CD8-positive, alpha-beta memory T cell (primary cell): ENCODE measurements at places on chromosomes 4 and X.
A peak's percentile ranks its signal among the peaks of the same experiment; 100 is the strongest.

DNA sequence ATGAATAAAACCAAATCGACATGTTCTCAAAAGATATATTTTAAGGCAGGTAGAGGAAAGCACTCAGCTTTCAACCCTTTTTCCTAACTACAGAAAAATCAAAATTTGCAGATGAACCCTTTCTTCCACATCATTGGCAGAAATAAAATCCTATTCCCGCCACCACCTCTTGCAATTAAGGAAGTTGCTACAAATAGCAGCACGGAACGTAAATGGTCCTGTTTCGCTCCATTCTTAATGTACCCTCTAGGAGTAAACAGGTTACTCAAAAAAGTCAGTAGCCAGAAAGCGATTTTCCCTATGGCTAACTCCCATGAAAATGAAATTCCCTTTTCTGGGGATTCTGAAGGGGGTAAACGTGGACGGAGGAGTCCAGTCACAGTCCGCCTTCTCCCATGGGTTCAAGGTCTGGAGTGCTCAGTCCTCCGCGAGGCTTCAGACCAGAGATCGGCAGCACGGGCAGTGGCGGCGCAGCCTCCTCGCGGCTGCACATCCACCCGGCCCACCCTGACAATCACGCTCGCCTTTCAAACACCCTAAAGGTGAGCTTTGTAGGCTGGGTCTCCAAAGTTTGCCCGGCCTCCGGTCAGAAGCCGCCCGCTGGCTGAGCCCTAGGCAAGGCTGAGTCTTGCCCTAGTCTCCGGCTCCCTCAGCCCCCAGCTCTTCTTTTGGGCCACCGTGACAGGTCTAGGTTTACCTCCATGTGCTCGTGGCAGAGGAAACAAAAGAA lies 1.8 kb downstream of the ATP11C start:
- peak; percentile 28 for DNase-seq

DNA sequence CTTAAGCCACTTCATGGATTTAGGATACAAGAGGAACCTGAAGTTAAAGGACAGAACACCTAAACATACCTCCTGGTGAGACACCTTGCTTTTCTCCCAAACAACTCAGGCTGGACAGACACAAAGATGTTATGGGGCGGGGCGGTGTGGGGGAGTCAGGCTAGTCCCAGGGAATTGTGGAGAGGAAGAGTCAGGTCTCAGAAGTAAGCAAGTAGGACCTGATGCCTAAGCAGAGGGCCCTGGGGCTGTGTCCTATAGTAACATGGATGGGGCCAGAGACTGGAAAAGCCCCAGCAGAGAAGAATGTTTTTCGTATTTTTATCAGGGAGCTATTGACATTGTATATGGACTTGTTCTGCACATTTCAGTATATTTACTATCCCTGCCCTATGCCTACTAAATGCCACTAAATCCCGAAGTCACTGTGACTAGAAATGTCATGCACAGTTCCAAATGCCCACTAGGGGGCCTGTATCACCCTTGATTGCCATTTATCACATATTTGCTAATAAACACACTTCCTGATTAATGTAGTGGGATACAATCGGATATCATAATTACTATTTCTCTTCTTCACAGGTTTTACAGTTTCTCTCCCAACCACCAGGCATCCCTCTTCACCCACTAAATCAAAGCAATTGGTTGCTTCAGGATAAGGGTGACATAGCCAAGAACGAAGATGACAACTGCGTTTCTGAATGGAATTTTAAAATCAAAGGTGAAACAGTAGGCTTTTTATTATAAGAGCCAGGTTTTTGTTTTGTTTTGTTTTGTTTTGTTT lies 23.8 kb upstream of the ARHGAP10 start:
- peak; percentile 36 for DNase-seq

GRCh38 chr4:81965911-81966310 lies 407.9 kb downstream of the HNRNPD start:
- no peak for DNase-seq

DNA sequence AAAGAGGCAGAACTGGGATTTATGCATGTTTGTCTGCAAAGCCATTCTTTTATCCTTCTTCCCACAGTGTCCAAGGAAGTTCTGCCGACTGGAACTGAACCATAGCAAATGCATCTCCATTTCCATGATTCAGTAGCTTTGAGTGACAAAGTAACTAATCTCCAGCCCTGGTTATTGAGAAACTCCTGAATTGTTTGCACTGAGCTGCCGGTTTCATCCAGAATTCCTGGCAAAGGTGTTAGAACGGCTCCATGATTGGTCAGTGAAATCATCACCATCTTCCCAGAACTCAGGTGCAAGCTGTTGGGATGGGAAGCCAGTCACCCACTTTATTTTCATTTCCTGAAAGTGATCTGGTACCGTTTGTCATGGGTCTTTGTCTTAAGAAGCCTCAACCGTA lies 47.0 kb upstream of the SLC34A2 start:
- no peak for DNase-seq

DNA sequence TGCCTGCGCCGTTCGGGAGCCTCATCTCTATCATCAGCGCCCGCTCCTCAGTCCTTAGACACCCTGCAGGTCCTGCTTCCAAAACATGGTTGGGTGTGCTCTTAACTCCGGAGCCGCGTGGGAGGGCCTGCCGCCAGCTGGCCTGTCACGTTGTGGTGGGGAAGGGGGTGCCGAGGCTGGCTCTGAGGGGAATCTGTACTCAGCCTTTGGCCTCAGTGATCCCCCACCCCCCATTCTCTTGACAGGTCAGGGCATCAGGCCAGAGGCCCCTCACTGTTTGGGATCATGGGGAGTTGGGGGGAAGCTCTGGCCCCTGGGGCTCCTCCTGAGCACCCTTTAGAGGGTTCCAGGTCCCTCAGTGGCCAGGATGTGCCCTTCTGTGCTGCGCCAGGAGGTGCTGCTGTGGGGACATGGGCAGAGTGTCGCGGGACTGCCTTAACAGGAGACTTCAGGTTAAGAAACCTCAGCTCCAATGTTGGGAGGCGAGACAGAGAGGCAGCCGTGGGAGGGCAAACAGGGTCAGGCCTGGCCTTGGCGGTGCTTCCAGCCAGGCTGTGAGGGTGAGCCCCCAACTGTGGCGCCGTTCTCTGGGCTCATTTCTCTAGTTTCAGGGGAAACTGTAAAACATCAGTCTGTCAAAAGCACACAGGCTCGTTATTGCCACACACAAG lies 33.5 kb downstream of the TRMT44 start:
- DNase-seq: no peak

DNA sequence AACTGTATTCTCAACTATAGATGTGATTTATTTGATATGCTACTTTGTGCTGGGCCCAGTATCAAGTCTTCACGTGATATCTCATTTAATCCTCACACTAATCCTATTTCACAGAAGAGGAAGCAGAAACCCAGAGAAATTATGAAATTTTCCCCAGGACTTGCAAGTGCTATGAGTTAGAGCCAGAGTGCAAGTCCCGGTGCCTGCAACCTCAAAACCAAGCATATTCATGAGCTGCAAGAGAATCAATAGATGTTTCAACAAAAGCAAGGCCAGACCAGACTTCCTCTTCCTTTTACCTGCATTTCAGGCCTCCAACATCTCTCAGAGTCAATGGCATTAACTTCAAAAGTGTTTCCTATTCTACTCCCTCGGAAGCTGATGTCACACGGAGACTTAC lies 92.2 kb upstream of the GATB start:
- no peak for DNase-seq

DNA sequence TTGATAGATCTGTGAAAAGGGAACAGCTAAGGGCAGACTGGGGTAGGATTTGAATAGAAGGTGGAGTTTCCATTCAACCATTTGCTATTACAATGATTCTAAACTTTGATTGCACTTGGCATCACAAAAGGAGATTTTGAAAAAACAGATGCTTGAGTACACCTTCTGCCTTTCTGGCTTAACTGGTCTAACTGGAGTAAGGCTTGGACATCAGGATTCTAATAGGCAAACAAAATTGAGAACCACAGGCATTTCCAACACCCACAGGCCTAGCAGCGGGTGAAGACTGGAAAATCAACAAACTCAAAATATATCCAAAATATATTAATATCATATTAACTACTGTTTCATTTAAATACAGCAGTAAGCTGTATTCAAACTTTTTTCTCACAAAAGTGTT lies 1.9 kb upstream of the VEGFC start:
- DNase-seq: no peak

DNA sequence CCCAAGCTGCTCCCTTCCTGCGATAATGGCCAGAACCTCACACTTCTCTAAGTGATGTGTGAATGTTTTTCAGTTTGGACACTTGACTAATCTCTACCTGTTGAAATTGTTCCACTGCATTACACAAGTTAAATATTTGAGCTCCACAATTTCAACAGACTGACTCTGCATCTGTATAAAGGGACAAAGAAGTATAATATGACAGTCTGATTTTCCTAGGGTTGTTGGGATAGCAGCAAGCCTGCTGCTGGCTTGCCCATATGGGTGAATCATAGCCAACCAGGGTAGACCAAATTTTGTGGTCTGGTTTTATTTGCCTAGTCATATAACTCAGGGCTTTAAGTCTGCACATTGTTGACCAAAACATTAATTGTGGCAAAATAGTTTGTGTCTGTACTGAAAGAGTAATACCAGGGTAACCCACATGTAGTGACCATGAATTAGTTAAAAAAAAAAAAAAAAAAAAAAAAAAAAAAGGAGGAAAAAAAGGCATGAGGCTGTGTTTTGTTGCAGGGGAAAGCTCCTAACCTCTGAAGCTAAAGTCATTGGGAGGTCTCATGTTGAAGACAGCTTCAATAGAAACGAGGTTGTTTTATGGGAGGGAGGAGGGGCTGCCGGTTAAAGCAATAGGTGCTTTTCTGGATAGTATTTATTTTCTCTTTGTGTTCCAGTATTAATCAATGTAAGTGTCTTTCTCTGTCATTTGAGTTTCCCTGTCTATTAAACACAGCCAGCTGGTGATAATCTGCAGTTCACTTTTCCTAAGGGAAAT lies 534.2 kb downstream of the RAB28 start:
- no peak for DNase-seq

DNA sequence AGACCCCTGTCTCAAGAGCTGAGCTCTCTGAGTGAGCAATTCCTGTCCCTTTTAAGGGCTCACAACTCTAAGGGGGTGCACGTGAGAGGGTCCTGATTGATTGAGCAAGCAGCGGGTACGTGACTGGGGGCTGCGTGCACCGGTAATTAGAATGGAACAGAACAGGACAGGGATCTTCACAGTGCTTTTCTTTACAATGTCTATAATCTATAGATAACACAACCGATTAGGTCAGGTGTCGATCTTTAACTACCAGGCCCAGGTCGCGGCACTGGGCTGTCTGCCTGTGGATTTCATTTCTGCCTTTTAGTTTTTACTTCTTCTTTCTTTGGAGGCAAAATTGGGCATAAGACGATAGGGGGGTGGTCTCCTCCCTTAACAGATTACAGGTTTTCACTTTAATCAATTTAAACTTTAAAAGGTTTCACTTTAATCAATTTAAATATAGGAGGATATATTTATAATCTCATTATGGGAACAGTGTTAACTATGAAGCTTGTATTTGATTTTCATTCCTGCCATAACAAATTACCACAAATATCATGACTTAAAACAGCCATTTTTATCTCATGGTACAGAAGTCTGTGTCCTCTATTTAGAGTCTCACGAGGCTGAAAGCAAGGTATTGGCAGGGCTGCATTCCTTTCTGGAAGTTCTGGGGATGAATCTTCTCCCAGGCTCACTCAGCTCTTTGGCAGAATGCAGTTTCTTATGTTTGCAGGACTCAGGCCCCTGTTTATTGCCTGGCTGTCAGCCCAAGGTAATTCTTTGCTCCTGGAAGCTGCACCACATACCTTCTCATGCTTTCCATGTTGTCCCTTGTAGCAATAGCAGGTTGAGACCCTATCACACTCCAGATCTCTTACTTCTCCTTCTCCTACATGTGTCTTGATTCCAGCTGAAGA lies 5.2 kb downstream of the SPATA4 start:
- no peak for DNase-seq

GRCh38 chr4:3708103-3708510 lies 58.1 kb upstream of the ADRA2C start:
- no peak for DNase-seq

- no peak for DNase-seq
Measured at GRCh38 chrX:38365954-38366353, 13.6 kb downstream of the OTC start.

- DNase-seq: no peak
Measured at GRCh38 chr4:111572470-111572869, 572.8 kb upstream of the FAM241A start.

DNA sequence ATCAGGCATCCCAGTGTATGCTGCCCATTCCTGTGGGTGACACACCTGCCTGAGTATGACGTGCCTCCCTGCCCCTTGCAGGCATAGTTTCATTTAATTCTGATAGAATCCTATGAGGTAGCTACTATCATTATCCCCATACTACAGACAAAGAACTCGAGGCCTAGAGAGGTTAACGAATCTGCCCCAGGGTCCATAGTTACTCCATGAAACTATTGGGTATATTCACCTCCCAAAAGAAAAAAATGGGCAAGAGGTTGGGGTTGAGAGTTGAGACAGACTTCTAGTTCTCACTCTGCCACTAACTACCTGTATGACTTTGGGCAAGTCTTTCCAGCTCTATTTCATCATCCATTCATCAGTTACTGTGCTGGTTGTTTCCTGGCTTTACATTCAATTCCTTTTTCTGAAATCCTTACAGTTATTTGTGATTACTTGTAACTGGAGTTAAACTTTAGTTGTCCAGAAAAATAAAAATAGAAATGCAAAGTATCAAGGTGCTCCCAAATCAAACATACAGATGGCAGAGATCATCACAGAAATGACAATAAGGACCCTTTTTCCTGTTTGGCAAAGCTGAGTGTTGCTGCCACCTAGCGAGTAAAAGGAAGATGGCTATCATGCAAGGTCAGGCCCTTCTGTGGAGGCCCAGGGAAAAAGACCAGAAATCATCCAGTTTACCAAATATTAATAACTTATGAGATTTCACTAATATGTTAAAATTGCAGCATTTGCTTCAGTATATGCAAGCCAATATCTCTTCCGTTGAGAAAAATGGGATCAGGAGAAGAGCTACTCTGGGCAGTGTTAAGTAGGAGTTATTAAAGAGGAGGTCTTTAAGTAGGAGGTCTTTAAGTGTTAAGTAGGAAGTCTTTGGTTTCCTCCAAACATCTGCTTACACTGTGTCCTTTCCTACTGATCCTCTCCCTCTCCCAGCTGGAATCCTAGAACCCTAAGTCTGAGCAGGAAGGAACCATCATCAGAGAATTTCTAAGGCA lies 17.1 kb upstream of the MAP7D3 start:
- DNase-seq: peak; percentile 50

- DNase-seq: no peak
Measured at GRCh38 chr4:836003-836511, 10.1 kb upstream of the CPLX1 start.

DNA sequence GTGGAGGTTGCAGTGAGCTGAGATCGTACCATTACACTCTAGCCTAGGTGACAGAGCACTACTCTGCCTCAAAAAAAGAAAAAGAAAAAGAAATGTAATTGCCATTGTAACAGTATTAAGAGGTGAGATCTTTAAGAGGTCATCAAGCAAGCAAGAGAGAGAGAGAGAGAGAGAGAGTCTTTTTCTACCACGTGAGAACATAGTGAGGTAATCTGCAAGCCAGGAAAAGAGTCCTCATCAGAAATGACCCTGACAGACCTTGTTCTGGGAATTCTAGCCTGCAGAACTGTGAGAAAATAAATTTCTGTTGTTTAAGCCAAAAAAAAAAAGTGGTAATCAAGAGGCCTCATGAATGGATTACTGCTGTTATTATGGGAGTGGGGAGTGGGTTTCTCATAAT lies 14.9 kb downstream of the GPKOW start:
- no peak for DNase-seq
